ENCODE measurements at places on chromosomes 2 and 18. TPM values are rescaled to one million over a fixed set of nuclear protein-coding genes. Genes with fewer than 3 reads are reported as not detected.
A peak's percentile ranks its signal among the peaks of the same experiment; 100 is the strongest.

The ARHGAP15 gene
- 10.8 TPM for total RNA-seq

The CCDC195 gene
- total RNA-seq = not detected

The VWA3B gene
- 0.81 TPM for total RNA-seq

The EVX2 gene
- not detected for total RNA-seq

The TPO gene
- total RNA-seq = 4,215 TPM

GRCh38 chr2:119174216-119174992, 15.9 kb upstream of the C1QL2 start:
- no peak overlapping the region for H3K27ac ChIP-seq
- H3K4me1 ChIP-seq = no peaks in the 10 kb centered on the region
- no peaks in the 10 kb centered on the region for H3K27me3 ChIP-seq

DNA sequence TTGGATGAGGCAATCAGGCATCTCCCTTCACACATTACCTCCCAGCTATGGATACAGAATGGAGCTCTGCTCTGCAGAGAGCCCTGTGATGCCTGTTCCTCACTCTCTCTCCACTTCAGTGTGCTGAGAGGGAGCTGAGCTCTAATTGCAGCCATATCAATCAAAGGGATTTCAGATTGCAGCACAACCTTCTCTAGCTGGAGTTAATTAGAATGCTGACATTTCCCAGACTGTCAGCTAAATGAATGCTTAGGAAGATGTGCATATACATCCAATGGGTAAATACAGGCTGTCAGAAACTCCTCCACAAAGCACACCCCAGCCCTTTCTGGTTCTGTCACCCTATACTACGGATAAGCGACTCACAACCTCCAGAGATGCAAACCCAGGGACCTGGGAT, 402.6 kb downstream of the EIPR1 start:
- no peaks in the 10 kb centered on the region for H3K36me3 ChIP-seq
- H3K4me3 ChIP-seq = no peak overlapping the region
- H3K27me3 ChIP-seq = no peaks in the 10 kb centered on the region
- H3K27ac ChIP-seq = no peak overlapping the region

GRCh38 chr2:205781244-205781931, 99.1 kb downstream of the NRP2 start:
- peak; percentile 34 for DNase-seq
- peaks cover 17% of the 10 kb centered on the region for H3K4me1 ChIP-seq
- H3K36me3 ChIP-seq = no peaks in the 10 kb centered on the region
- no peaks in the 10 kb centered on the region for H3K27me3 ChIP-seq

DNA sequence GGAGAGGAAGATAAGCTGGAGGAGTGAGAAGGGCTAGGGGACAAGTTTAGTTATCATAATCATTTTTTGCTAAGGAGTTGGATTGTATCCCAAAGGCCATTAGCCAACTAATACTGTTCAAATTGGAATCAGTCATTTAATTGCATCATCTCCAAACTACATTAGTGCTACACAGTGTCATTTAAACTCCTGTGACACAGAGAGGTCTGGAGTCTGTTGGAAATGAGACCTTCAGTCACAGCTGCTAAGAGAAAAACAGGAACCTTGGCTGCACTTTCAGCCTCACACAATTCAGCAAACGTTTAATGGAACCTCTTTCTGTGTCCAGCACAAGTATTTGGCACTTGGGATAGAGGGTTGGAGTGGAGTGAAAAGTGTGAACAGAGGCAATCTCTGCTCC, 175.5 kb upstream of the MGAT5 start:
- H3K27me3 ChIP-seq = no peaks in the 10 kb centered on the region
- H3K36me3 ChIP-seq = no peaks in the 10 kb centered on the region
- no peak overlapping the region for H3K27ac ChIP-seq
- H3K4me1 ChIP-seq = peaks cover 3% of the 10 kb centered on the region
